ENCODE measurements at places on chromosomes 16 and 17.

DNA sequence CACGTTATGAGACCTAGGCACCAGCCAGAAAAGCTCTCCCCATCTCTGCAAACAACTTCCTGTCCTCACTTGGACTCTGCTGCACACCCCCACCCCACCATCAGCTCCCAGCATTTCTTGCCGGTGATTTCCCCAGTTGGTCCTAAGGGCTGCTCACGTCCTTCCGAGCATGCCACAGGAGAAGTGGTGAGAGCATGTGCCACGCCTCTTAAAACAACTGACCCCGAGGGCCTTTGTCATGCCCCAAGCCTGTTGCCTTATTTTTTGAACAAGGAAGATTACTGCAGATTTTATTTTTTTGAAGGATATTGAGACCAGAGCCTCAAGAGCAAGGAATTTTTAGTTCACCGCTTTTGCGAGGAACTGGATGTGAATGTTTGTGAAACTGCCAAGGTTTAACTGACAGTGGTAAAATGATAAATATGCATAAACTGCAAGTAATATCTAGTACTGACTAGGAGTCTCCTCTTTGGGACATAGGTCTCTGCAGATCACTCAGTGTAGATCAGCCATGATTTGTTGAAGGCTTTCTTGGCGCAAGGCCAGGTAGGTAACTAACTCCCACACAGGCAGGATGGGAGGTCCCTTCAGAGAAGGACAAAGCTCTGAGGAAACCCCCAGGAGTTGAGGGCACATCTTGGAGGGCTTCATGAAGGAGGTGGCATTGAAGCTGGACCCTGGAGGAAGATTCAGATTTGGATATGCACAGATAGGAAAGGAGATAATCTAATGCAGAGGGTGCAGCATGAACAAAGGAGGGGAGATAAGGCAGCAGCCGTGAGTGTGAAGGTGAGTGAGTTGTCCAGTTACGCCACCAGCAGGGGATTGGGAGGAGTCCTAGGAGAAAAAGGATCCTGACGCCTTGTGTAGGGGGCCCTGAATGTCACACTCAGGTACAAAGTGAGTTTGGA, 44.7 kb downstream of the TMEM132E start:
- no peak for DNase-seq

DNA sequence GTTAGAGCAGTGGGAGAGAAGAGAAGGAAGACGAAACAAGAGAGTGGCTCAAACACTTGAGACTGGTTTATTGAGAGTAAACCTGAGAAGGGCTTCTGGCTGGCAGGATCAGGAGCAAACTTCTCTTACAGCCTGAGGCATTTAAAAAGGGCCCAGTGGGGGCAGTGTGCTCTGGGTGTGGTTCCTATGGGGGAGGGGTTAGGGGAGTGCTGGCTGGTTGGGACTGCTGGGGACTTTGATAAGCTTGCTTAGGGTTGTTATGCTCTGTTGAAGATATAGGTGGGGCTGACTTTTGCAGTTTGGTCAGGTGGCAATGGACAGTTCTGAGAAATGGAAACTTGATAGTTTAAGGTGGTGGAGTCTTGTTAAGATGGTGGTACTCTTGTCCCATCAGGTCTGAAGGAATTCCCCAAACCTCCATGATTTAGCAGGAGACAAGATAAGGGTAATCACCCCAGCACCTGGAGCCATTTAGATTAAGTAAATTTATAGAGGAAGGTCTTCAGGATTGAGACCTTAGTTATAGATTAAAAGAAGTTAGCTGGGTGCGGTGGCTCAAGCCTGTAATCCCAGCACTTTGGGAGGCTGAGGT, 79.3 kb downstream of the EMP2 start:
- no peak for DNase-seq

GRCh38 chr16:49055824-49056545, 225.7 kb downstream of the CBLN1 start:
- DNase-seq = no peak

DNA sequence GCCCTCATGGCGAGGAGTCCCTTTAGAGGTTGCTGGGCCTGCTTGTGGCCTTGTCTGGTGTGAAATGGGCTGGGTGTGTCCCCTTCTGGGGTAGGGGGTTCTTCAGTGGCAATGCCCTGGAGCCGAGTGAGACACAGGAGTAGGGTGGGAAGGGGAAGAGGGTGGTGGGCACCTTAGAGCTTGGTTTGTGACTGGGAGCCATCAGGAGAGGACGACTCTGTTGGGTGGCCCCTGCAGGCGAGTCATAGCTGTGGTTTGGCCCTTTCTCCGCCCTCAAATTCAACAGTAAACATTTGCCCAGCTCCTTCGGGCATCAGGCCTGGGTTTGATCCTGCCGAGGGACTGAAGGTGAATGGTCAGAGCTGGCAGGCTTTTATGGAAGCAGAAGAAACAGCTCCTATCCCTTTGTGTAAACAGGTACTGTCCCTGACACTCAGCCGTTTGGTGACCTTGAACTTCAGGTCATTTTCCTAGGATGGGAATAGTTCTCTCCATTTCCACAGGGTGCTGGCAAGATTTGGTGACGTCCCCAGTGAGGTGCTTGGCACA, 2.9 kb downstream of the E4F1 start:
- DNase-seq = no peak

DNA sequence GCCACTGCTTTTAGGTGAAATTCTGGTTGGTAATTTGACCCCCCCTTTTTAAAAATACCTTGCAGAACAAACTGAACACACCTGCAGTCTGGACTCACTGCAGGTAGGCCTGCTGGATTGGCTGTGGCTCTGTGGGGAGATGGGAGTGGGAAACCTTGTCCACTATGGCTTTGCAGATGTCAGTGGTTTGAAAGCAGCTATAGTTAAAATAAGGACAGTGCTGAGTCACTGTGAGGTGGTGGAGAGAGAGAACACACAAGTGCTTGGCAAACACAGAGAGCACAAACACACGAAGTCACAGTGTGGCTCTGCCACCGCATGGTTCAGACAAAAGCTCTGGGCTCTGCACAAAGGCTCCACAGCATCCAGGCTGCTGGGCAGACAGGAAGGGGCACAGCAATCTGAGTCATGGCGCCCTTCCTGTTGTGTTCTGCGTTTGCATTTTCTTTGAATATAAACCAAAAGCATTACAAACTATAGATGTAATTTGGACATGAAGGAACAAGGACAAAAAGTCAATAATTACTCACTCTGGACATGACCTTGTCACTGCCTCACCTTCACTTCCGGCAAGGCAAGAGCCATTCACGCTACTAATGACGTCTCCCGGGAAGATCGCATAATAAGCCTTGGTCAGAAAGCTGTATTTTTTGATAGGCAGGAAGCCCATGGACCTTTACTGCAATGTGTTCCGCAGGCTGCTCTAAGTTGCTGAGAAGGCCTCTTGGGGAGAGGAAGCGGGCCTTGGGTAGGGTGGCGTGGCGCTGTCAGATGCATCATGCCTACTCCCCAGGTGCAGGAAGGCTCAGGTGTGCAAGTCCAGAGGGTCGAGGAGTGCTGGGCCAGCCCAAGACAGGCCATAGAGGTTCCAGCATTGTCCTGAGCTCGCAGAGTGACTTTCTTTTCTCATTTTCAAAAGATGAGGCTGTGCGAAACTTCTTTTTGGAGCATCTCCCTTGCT, 60.1 kb upstream of the MED9 start:
- DNase-seq = no peak

DNA sequence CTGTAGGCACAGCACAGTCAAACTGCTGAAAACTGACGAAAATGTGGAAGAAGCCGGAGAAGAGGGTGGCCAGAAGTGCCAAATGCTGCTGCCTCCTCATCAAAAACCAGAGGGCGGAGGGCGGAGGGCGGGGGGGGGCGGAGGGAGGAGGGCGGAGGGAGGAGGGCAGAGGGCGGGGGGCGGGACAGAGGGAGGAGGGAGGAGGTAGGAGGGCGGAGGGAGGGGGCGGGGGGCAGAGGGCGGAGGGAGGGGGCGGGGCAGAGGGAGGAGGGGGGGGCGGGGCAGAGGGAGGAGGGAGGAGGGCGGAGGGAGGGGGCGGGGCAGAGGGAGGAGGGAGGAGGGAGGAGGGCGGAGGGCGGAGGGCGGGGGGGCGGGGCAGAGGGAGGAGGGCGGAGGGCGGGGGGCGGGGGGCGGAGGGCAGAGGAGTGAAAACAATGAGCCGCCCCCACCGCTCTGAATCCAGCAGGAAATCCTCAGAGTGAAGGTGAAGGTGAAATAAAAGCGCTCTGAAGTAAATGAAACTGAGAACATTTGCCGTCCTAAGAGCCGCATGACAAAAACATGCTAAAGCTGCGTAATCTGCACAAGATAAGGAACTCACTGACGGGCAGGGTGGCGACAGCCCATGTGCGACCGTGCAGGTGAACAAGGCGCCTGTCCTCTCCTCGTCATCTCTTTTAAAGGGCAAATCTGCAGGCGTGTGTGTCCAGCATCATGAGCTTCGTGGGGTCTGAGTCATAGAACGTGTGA, 22.6 kb upstream of the CBFA2T3 start:
- no peak for DNase-seq

- DNase-seq = no peak
Measured at GRCh38 chr17:78249074-78249817, 17.8 kb downstream of the TMEM235 start.

DNA sequence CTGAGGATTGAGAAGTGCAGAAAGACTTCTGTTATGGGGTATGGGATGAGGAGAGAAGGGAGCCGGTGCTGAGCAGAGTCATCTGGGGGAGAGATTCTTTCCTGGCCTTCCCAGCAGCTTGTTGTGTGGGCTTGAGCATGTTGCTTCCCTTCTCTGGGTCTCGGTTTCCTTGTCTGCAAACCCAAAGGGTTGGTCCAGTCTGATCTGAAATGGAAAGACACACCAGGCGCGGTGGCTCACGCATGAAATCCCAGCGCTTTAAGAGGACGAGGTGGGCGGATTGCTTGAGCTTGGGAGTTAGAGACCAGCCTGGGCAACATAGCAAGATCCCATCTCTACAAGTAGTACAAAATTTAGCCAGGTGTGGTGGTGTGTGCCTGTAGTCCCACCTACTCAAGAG, 6.0 kb downstream of the SOCS3 start:
- no peak for DNase-seq

- no peak for DNase-seq
Measured at GRCh38 chr16:7304279-7304678, 28.4 kb upstream of the RBFOX1 start.

DNA sequence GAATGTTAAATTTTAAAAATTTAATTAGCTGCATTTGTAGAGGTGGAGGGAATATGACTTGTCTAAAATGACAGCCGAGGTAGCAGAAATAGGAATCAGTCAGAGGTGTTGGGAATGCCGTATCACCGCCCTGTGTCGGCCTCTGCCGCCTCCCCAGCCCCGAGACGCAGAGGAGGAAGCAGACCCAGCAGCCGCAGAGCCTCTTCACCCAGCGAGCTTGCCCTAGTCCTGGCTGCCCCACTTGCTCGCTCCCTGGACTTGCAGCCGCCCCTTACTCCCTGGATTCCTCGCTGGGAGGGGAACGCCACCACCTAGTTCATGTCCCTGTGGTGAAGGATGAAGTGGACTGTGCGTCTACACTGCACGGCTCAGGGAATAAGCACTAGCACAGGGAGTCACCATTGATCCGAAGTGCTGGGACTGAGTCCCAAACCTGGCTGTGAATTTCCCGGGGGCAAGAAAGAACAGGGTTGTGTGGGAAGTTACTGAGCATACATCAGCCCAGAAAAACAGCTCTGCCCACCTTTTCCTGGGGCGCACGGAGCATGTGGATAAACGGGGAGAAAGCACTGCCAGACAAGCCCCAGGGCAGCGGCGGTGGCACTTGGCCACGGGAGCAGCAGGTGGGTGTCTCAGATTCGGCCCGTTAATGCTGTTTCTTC, 76.8 kb downstream of the RPTOR start:
- no peak for DNase-seq

DNA sequence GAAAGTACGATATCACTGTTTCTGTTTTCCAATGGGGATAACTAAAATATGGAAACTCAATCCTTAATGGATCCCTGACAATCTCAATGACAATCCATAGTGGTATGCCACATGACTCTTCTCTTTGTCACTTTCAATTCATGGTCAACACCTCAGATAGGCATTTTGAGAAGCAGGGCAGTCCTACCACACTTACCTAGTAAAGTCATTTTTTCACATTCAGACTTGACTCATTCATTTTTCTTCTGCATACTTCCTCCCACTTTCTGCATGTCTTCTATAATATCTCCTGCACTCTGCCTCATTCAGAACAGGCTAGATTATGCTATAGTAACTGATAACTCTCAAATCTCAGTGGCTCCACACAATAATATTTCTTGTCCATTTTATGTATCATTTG, 117.5 kb downstream of the FTO start:
- no peak for DNase-seq

GRCh38 chr17:74268558-74268957, 5.5 kb upstream of the DNAI2 start:
- DNase-seq = no peak

- DNase-seq = no peak
Measured at GRCh38 chr17:42281571-42282096, 5.4 kb upstream of the STAT5B start.

DNA sequence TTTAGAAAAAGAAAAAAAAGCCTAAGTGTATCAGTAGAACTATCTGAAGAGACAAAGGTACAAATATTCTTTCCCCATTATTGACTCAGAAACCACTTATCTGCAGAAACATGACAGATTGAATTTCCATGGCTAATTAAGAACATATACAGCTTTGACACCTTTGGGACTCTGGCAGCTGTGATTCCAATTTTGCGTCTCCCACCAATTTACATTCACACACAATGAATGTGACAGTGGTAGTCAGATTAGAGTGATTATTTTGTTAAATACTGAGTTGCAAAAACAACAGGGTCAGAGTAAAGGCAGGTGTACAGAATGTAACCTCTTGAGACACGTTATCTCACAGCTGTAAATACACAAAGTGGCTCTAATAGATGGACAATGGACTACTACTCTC, 5.3 kb upstream of the PPM1D start:
- no peak for DNase-seq

DNA sequence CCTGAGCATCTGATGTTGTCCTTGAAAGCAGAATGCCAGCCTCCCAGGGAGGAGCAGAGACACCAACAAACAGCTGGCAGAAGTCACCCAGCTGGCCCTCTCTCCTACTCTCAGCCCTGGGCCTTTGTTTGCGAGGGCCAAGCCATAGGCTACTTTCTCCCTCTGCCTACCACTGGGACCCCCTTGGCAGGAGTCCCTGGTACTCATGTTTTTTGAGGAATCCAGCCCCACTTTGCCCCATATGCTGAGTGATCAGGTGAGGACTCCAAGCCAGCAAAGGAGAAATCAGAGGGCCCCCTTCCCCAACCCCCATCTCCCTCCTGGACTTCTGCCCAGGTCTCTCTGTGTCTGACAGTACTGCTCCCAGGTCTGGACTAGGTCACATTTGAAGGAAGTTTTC, 121.9 kb downstream of the USP31 start:
- no peak for DNase-seq

DNA sequence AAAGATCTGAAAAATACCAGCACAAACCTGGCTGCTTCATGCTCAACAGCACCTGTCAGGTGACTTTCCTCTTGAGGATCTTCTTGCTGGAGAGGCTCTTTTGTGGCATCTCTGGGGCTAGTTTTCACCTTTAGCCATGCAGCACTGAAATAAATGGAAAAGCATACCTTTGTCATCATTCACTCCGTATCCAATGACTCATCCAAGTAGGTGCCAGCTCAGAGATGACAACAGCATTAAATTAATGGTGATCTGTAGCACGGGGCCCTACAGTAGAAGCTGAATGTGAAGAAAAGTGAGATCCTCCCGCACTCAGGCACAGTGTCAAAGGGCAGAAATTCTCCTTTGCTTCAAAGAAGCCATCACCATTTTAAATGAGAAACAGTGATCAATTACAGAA, 32.2 kb downstream of the KIAA0753 start:
- no peak for DNase-seq
